ENCODE measurements at places on chromosomes 6 and 20.

GRCh38 chr6:52076791-52077179 is 10.6 kb downstream of the PKHD1 start:
- DNase-seq: no peak

DNA sequence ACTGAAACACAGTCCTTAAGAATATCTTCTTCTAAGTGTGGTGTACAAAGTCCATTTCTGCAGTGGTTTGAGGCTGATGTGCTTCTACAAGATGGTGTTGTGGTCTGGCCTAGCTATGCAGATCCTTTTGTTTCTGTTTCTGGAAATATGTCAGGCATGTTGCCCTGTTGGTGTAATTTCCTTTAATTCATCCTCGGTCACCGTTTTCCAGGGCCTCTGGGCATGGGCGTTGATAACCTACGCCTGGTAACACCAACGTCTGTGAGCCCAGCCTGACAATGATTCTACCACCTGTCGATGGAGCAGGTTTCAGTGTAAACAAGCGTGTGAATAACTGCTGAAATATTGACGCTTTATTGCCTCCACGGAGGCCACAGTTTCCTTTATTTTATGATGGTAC is 33.3 kb upstream of the AFDN start:
- DNase-seq: no peak

GRCh38 chr6:56520218-56520617 is 122.5 kb downstream of the DST start:
- DNase-seq: no peak

GRCh38 chr20:46108435-46108841 is 9.7 kb upstream of the CD40 start:
- DNase-seq: peak; percentile 93

DNA sequence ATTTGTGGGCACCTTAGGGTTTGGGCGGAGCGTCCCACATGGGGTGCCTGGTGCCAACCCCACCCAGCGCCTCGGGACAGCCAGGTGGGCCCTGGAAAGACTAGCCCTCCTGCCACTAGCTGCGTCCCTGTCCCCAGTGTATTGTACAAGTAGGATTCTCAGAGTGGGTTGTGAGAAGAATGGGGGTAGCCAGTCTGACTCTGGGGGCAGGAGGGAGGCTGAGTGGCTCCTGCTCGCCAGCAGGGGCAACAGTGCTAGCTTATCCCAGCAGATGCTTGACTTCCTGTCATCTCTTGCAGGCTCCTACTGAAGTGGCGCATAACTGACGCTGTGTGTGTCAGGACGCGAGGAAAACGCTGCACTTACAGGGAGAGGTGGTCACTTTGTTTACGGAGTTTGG is 9.3 kb downstream of the PSMA7 start:
- peak; percentile 28 for DNase-seq

- no peak for DNase-seq
Measured at GRCh38 chr6:13065581-13065980, 262.8 kb downstream of the TBC1D7 start.

DNA sequence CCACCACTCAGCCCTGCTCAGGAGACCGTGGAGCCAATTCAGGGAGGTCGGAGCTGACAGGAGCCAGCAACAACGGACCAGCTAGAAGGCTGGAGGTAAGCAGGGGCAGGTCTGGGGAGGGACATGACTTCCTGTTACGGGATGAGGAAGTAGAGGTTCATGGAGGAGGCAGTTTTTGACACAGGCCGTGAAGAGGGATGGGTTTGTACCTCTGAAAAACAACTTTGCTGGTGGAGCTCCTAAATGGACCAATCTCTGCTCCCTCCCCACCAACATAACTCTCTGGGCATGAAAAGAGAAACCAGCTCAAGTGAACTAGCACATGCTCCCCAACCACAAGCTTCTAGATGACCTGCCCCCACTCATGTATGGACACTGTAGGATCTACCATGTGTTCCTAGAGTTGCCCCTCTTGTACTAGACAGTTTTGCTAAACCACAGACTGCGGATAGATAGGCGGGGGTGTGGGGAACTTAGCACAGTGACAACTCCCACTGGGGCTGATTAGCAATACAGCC is 31.4 kb downstream of the RALGAPA2 start:
- peak; percentile 15 for DNase-seq

- no peak for DNase-seq
Measured at GRCh38 chr6:127058027-127058426, 60.4 kb upstream of the RSPO3 start.
